ENCODE measurements at places on chromosomes 4 and X.

DNA sequence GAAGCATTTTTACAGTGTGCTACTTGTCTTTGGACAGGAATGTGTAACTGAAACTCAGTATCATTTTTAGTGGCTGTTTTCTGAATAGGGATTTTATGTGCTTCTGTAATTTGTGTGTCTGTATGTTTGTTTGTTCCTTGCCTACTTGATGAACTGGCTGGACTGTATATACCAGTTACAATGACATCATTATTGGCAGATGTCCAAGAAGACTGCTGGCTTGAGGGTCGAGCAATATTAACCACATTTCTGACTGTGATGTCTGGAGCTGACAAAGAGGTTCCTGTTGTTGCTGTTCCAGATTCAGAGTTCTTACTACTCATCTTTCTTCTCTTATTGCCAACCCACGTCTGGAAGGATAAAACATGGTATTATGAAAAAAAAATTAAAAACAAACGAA lies 33.0 kb downstream of the HDX start:
- DNase-seq: no peak

DNA sequence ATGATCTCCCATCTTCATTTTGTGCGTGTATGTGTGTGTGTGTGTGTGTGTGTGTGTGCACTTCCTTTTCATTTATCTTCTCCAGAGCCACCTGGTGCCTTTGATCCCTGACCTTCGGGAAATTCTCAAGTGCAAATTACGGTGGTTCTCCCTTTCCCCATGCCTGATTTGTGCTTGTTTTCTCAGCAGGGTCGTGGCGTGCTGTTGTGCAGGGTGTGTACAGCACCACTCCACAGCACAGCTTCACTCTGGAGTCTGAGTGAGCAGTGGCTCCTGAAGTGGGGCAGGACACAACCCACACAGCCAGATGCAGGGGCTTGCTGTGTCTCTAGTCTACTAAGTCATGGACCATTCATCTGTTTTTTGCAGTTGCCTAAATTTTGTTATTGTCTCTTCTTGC lies 114.2 kb upstream of the TBC1D9 start:
- DNase-seq: no peak

DNA sequence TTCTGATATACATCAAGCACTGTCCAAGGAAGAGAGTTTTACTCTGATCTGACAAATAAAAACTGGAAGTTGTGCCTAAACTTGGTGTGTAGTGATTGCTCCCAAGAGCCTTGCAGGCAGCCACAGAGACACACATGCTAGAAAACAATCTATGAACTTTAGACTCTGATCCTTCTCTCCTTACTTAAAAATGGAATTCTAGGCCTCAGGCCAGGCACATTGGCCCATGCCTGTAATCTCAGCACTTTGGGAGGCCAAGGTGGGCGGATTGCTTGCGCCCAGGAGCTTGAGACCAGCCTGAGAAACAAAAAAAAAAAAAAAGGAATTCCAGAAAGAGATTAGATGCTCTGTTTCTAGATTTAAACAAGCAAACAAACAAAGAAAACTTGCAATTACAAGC lies 45.6 kb upstream of the S100G start:
- no peak for DNase-seq

- DNase-seq: no peak
Observed at GRCh38 chr4:124943145-124943889, 230.8 kb upstream of the ANKRD50 start.

DNA sequence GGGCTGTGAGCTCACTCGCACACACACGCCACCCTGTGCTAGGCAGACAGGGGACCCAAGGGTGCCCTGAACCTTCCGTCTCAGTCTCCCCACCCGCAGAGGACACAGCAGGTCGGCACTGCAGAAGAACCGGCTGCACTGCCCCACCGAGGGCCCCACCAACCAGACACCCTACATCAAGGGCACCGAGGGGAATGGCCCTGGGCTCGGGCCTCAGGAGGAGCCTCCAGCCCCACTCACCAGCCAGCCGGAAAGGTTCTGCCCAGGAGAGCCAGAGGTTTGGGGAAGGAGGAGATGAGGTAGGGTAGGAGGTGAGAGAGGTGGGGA lies 45.9 kb downstream of the FAM53A start:
- no peak for DNase-seq

- DNase-seq: no peak
Observed at GRCh38 chr4:10529291-10530136, 72.3 kb upstream of the ZNF518B start.

DNA sequence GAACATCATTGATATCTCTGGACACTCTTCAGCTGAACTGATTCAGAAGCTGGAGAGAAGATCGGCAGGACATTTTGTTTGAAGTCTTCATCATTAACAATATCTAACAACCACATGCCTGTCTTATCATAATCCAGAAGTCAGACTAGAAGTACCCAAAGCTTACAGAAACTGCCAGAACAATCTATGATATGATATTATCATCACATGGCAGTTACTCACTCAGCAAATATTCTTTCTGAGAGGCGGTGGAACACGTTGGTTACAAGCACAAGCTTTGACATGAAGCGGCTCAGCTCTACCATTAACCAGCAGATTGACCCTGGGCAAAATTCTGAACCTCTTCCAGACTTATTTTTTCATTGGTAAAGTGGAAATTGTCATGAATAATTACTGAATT lies 69.4 kb upstream of the KIT start:
- DNase-seq: no peak

GRCh38 chr4:140027101-140027500 lies 126.9 kb downstream of the MAML3 start:
- DNase-seq: no peak

DNA sequence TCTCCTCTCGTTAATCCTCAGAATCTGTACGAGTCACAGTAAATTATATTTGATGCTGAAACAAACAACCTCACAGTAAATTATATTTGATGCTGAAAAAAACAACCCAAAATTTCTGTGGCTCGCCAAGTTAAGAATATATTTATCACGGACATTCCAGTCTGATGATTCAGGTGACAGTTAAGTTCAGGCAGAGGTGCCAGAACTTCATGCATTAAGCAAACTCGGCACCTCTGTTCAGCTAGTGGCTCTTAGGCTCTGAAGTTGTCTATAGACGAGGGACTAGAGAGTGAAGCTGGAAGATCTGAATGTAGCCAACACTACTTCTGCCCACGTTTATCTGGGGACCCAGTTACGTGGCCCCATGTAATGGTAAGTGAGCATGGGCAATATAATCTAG lies 132.2 kb upstream of the AGA start:
- no peak for DNase-seq

- DNase-seq: no peak
Observed at GRCh38 chrX:136525738-136526606, 6.0 kb upstream of the VGLL1 start.

GRCh38 chr4:174023641-174024040 lies 259.8 kb downstream of the FBXO8 start:
- no peak for DNase-seq

DNA sequence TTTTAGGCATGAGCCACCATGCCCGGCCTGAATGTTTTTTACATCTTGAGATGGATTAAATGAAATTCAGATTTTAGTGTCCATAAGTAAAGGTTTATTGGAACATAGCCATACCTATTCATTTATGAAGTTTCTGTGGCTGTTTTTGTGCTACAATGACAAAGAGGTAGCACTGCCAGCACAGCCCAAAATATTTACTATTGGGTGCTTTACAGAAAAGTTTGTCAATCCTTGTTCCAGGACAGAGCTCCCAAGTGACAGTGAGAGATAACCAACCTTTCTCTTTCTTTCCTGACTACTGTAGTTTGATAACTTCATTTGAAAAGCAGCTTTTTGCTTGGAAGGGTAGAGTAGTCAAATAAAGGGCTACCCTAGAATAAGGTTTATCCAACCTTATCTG lies 116.2 kb downstream of the CAMK2D start:
- no peak for DNase-seq

DNA sequence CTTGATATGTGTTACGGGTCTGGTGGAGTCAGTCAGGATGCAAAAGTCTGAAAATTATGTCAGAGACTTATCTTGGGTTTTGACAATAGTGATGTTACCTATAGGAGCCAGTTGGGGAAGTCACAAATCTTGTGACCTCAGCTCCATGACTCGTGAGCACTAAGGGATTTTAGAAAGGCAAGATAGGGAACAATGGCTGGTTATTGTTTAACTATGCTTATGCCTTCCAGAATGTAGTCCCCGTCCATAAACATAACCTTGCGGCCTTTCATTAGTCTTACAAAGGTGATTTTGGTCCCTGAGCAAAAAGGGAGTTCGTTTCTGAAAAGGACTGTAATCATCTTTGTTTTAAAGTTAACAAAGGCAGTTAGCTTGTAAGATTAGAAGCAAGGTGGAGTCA lies 23.9 kb upstream of the GATB start:
- no peak for DNase-seq

DNA sequence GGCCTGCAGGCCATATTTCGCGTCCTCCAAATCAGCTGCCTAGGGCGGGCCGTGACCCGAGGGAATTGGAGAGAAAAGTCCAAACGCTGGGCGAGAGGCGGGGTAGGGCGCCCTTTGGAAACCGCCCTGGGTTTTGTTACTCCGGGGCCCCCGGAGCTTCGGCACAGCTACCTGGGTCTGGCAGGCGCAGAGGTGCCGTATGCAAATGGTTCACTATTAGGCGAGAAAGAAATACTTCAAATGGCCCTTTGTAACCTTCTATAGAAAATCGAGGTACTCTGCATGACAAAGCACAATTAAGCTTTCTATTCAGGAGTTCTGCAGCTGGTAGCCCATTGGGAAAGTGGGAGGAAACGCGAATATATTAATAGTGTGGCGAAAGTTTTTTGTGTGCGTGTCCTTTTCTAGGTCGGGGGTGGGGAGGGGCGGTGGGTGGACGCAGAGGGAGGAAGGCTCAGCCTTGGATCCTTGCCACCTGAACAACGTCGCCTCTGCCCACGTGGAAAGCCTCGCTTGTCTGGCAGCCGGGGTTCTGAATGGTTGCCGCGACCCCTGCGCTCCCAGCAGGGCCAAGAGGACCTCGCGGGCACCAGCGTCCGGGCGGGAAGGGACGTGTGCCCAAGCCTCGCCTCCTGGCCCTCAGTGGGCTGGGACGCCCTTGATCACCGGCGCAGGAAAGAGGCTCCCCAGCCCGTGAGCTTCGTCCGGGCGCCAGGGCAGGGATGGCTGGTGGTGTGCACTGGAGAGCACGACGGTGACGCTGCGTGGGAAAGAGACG lies 9.5 kb downstream of the GSX2 start:
- DNase-seq: no peak

DNA sequence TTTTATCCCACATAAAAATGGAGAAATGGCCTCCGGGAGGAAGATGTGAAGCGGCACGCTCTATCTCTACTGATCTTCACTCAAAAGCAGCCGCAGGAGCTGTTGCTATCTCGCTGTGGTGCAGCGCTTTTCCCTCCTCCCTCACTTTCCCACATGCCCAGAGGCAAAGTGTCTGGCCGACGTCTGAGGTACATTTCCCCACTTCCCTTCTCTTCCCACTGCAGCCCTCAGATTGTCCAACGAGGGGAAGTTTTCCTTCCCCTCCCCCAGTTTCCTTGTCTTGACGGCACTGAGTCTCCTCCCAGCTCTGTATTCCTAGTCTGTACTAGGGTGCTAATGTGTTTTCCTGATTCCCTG lies 660 bp upstream of the COL25A1 start:
- no peak for DNase-seq

DNA sequence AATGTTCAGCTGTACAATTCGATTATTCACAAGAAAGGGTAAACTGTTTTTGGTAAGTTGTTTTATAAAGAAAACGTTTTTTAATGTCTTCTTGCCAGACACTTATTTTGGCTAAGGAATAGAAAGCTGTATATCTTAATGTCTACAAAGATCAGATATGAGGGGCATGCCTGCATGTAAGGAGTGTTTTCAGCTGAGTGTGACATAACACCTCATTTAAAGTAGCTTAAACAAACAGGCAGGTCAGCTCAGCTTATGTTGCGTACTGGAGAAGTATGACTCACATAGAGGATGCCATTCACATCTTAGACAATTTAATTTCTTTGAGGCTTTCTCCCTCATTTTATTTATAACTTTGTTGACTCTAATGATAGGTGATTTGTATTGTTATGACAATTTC lies 30.4 kb downstream of the LAMTOR3 start:
- DNase-seq: no peak

- peak; percentile 9 for DNase-seq
Observed at GRCh38 chrX:102745857-102746584, 25.5 kb downstream of the GPRASP3 start.

DNA sequence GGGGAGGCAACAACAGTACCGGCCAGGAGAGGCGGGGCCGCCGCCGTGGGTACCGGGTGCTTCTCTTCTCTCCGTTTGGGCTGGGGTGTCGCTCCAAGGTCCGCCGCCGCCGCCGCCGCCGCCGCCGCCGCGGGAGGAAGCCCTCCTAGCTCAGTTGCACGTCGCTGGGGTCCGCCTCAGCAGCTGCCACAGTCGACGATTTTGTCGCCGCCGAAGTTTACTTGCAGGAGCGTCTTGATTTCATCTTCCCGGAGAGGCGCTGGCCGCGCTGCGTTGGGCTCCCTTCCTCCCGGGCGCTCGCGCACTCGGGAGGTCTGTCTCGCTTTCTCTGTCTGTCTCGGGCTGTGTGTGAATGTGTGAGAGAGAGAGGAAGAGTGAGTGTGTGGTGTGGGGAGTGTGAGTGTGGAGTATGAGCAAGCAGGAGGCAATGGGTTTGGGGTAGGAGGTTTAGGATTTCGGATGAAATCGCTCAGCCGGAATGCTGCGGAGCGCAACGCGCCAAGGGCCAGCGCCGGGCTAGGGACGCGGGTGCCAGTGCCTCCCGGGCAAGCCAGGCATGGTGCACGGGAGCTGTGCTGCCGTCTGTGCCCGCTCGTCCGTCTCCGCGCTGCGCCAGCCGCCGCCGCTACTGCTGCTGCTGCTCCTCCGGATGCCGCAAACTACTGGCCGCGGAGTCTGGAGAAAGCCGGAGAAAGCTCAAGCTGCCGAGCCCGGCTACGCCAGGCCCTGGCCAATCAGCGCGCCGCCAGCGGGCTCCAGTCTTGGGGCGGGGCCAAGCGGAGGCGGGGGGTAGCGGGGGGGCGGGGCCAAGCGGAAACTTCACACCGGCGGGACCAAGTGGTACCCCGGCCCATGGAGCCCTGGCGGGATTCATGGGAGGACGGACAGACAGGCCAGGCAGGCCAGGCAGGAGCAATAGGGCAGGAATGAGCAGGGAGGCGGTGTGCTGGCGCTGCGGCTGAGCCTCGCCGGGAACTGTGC lies at the start of gene PCDH19:
TSS of gene PCDH19 (minus strand) at position 664 of the 981 bp plus-strand sequence. CDS start 1,676 bp downstream, outside the sequence.
- no peak for DNase-seq

DNA sequence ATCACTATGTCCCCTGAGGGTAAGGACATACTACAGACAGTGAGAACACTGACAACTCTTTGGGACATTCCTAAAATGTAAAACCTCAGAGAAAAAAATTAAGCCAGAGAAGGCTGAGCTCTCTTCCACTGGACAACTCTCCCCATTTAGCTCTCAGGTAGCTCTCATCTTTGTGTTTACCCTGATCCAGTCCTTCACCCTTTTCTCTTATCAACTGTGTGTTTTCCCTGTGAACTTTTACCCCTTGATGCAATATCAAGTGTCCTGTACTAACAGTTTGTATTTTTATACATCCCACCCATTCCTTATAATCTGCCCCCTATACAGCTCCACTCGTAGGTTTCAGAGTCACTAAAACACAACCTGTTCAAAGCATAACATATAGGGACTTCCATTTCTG lies 182.6 kb downstream of the STIM2 start:
- no peak for DNase-seq

- no peak for DNase-seq
Observed at GRCh38 chr4:87838890-87839591, 6.3 kb downstream of the MEPE start.

All from activated CD4-positive, alpha-beta T cell treated with anti-CD3 and anti-CD28 coated beads for 4 hours (primary cell).